ENCODE measurements at places on chromosomes 16 and 17.
A peak's percentile ranks its signal among the peaks of the same experiment; 100 is the strongest.

- DNase-seq, result no peak
Observed at GRCh38 chr17:700504-701094, 14.0 kb downstream of the VPS53 start.

GRCh38 chr16:23016368-23016767 lies 132.9 kb downstream of the USP31 start:
- DNase-seq, result peak; percentile 64

DNA sequence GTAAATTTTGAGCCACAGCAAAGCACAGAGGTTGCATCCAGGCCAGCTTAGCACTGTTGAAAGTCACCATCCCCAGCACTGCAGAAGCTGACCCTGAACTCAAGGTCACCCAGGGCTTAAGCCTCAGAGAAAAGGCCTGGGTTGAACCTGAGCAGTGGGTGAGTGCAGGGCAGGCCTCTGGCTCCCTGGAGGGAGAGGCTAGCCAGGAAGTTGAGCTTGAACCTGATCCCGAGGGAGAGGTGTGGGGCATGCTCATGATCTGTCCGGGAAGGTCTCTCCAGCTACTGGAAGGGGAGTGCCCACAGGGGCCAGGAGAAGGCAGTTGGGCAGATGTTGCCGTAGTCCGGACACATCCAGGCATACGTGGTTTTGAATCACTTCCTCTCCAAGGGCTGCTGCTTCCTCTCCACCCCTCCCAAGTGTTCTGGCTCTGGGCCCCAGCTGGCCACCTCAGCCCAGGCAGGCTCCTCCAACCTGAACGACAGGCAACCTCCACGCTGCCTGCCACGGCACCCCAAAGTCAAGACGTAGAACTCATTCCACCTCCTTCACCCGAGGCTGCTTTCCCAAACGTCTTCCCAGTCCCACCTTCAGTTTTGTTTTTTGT lies 18.4 kb downstream of the CARHSP1 start:
- no peak for DNase-seq

- DNase-seq, result no peak
Observed at GRCh38 chr17:81519284-81520020, 6.9 kb upstream of the ACTG1 start.

DNA sequence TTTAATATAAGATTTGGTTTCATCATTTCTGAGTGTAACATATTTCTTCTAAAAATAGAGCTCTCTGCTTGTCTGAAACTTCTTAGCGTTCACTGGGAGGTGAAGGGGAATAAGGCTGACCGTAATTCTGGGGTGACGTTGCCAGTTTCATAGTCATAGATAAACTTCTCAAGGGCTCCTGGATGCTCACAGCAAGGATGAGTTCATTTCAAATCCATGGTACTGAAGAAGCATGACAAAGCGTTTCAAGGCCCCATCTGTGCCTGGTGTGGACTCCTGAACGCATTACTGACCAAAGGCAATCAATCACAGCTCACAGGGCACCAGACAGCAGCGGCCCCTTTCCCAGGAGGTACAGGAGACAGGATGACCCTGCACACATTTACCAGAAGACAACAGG lies 12.0 kb upstream of the EVPL start:
- no peak for DNase-seq
